NCI-H2081 (cell line): ENCODE measurements at places on chromosomes 2 and 18.

- no peak for DNase-seq
These were observed 272.8 kb downstream of the RND3 start for GRCh38 chr2:150214626-150215025.

DNA sequence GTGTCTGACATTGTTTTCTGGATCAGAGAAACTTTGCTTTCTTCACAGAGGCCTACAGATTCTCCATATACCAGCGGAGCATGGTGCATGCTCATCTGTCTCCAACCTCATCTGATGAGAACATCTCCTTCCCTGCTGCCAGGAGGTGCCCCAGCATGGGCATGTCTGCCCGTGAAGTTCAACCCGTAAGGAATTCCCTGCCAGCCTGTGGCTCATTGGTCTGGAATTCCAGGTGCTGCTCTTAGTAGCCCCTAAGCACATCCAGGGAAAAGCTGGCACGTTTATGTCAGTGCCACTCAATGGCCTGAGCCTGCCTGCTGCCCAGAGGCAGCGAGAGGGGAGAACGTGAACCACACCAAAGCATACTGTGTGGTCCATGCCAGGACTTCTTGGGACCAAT lies 1.7 kb upstream of the SP100 start:
- DNase-seq = no peak

GRCh38 chr2:98936353-98937351 lies 627 bp upstream of the CRACDL start:
- DNase-seq = no peak

DNA sequence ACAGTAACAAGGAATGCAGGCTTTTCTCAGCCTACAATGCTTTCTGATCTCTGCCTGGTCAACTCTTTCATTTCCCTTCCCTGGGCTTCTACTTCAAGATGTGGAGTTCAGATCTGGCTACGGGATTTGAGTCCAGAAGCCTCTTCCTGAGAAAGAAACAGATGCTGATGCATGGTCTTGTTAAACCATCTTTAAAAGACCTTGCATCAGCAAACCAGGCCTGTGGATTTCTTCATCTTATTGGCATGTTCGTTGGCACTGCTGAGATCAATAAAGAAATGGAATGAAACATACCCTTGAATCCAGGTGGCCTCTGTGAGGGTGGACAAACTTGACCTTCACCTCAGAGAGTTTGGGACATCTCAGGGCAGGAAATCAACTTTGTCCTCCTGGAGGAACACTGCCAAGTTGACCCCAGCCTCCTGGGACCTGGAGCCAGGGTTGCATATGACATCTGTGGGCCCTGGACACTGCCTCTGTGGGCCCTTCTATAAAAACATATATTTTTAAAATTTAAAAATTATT lies 21.4 kb downstream of the IGFBP2 start:
- DNase-seq = no peak

DNA sequence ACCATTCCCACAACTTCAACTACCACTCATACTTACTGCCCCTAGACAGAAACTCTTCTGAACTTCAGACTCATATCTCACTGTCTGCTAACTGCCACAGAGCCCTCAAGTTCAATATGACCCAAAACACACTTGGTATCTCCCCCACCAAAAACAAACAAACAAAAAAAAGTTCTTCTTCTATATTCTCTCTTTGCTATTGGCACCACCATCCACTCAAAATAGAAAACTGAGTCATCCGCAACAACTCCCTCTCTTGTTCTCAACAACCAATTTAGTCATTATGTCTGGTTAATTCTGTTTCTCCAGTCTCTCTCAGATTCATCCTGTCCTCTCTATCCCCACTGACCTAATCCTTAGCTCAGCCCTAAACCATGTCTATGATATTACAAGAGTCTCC lies 7.2 kb upstream of the DCTN1 start:
- no peak for DNase-seq

GRCh38 chr18:21702602-21703001 lies 2.0 kb downstream of the ABHD3 start:
- no peak for DNase-seq

DNA sequence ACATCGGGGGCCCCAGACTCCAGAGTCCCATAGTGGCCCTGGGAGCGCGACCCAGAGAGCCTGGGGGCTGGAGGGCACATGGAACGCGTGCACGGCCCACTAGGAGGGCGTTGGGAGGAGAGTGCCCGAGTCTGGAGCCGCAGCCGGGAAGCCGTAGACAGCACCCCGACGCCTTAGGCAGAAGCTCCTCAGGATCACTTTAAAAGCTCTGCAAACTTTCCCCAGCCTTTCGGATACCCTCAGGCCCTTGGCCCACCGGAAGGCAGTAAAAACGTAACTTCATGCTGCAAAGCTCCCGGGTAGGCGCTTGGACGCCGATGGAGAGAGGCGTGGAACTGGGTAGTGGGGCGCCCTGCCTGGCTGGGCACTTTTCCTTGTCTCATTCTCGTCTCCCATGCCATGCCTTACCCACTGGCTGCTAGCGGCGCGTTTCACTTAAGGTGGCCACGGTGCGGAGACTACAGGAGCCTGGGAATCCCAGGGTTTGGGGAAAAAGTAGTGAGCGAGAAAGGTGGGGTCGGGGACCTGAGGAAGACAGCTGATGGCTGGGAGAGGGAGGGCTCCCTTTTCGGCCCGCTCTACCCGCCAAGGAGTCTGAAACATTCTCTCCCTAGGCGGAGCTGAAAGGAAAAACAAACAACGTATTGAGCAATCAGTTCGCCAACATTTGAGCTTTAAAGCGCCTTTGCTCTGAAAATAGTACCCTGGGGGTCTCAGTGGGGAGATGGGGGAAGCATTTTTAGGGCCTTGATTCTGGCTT lies 141.8 kb downstream of the MEIS1 start:
- DNase-seq = no peak
